ENCODE measurements at places on chromosomes 13 and 19. TPM values are rescaled to one million over a fixed set of nuclear protein-coding genes. Genes with fewer than 3 reads are reported as not detected.

DNA sequence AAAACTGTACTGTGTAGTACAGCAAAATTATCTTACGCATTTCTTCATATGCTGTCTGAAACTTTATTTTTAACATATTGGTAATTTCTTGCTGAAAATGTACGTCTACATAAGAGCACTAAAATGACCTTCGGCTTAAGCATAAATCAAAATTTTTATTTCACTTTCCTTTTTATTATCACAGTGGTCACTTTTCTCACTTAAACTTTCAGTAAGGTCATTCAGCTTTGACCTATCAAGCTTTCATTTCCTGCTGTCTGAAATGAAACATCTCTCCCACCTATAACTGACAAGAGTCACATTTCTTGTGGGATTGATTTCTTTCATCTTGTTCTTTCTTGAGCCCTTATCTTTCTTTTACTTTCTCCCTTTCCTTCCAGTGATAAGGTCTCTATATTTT, 2212.7 kb upstream of the PCDH20 start:
- ATAC-seq = no peak

- ATAC-seq = no peak
Measured at GRCh38 chr13:75641026-75641425, 4.9 kb downstream of the LMO7 start.

DNA sequence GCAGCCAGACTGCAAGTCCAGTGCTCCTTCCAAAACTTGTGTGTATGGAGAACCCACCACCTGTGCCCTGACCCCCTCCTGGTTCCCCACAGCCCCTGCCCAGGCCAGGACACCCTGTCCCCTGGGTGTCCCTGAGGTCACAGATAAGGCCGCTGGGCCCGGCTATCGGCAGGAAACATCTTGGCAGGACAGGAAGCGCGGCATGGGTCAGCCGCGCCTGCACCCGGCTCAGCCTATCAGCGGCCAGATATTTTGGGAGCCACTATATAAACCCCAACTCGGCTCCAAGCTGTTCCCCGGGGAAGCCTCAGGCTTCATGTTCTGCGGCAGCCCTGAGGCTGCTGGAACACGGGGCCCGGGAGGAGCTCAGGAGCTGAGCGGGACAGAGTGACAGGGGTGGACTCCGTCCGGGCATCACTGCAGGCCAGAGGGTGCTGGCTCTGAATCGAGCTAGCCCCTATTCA, 60.8 kb downstream of the AP1M1 start:
- peak; percentile 53 for ATAC-seq

GRCh38 chr13:63403733-63404132, 1988.1 kb upstream of the PCDH20 start:
- ATAC-seq = no peak

Gene ADAMTSL5
- total RNA-seq = 6.7 TPM

Gene CARM1
- total RNA-seq = 40.3 TPM

Gene ATXN8OS
- total RNA-seq = not detected
